CD4-positive, alpha-beta memory T cell (primary cell): ENCODE measurements at places on chromosomes 5 and 9.
A peak's percentile ranks its signal among the peaks of the same experiment; 100 is the strongest.

GRCh38 chr9:78921341-78921740, 624.4 kb downstream of the PSAT1 start:
- no peak for DNase-seq

- no peak for DNase-seq
Measured at GRCh38 chr5:102617191-102618187, 118.7 kb upstream of the SLCO6A1 start.

DNA sequence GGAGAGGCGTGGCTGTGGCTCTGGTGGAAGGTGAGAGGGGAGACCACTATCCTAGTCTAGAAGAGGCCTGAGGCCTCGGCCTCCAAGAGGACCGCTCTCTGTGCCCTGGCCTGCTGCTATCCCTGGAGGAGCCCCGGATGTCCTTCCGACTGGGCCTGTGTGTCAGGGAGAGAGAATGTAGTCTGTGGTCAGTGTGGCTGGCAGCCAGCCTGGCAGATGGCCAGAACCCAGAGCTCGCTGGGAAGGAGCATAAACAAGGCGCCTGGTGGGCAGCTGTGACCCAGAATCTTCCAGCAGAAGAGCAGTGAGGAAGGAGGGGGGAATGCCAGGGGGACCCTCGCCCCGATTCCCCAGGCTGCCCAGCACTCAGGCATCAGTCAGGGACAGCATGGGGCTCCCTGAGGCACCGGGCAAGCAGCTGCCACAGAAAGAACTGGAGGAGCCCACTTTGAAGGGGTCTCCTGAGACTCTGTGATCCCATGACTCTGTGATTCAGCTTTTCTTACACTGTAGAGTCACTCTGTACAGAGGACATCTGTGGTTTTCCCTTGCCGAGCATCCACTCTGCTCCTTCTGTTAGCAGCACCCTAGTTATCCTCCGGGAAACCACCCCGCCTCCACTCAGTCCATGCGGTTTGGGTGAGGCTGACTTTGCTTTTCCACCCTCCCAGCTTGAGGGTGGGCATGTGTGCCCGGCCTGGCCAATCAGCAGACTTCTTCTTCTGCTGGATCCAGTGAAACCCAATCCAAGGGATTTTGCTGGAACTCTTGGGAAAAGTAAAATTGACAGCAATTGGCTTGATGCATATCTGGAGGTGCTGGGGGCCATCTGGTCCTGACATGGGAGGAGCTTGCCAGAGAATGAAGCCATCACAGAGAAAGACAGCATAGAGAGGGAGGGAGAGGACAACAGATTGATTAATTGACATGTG, 46.2 kb upstream of the PWWP2A start:
- DNase-seq: no peak

DNA sequence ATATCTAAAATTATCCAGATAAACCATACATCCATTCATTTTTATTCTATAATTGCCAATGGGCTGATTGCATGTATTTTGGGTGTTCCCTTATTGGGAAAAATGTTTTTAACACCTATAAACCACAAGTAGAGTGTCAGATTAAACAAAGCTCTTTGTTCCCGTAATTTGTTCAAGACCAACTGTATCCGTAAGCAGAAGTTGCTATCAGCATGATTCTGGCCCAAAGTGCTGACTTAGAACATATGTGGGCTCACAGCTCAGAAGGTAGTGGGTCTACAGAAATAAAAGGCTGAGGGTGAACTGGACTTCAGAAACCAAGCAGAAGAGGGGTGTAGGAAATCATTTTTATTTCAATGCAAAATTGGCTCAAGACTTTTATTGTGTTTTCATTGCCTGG, 23.5 kb upstream of the IL7R start:
- DNase-seq: no peak

DNA sequence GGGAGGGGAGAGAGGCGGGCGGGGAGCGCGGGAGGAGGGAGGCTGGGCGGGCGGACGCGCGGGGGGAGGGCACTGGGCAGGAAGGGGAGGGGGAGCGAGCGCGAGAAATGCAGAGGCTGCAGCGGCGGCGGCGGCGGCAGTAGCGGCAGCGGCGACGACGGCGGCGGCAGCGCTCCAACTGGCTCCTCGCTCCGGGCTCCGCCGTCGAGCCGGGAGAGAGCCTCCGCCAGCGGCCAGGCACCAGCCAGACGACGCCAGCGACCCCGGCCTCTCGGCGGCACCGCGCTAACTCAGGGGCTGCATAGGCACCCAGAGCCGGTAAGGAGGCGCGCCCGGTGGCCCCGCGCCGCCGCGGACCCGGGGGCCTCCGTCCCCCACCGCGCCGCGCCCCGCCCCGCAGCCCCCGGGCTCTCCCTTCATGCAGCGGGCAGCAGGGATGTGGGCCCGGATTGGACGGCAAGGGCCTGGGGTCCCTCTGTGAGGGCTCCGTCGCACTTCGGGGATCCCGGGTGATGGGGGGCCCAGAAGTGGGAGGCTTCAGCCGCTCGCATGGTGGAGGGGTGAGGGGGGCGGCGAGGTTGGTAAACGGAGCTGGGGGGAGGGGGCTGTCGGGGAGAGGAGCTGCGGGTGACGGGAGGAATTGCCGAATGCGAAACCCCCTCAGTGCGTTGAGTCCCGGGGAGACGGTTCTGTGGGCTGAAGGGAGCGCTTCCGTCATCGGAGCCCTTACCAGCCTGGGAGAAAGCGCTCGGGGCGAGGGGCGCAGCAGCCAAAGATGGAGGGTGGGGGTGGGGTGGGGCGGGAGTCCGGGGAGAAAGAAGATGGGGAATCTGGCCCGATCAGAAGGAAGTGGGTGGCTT, at the start of gene BASP1:
TSS of gene BASP1 (plus strand) at position 139 of the 860 bp plus-strand sequence. CDS start 57,586 bp downstream, outside the sequence.
- peak; percentile 15 for DNase-seq
